ENCODE measurements at places on chromosomes 13 and 19. TPM values are rescaled to one million over a fixed set of nuclear protein-coding genes. Genes with fewer than 3 reads are reported as not detected.

Gene SGTA
- total RNA-seq: 44.0 TPM

Gene SMAD9
- 47.4 TPM for total RNA-seq

Gene RGCC
- 86.3 TPM for total RNA-seq

Gene POSTN
- total RNA-seq: 230 TPM

Gene VSTM2B
- 7.2 TPM for total RNA-seq

Gene TMEM145
- 11.5 TPM for total RNA-seq

Gene LILRA1
- total RNA-seq: 0.83 TPM

Gene CACNG8
- 4.4 TPM for total RNA-seq
